RCC 7860 (cell line): ENCODE measurements at places on chromosomes 3 and 15.

- no peak for DNase-seq
Observed at GRCh38 chr3:106485217-106485616, 616.4 kb upstream of the CBLB start.

DNA sequence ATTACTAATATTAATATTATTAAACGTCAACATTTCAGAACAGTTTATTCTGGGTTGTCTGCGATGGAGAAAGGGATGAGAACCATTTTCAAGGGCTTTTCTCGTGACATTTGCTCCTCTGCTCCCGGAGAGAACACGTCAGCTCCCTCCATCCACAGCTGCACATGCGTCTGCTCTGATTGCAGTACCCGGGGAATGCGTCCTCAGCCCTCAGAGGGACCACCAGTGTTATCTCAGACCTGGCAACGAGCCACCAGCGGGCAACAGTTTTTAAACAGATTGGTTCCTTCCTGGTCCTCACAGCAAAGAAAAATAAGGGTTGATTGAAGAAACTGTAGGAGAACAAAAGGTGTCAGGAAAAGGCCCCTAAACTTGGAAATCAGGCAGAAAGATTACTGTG is 202.2 kb upstream of the ADAMTS9 start:
- no peak for DNase-seq

- no peak for DNase-seq
Observed at GRCh38 chr3:35644451-35644850, 5.1 kb downstream of the ARPP21 start.

DNA sequence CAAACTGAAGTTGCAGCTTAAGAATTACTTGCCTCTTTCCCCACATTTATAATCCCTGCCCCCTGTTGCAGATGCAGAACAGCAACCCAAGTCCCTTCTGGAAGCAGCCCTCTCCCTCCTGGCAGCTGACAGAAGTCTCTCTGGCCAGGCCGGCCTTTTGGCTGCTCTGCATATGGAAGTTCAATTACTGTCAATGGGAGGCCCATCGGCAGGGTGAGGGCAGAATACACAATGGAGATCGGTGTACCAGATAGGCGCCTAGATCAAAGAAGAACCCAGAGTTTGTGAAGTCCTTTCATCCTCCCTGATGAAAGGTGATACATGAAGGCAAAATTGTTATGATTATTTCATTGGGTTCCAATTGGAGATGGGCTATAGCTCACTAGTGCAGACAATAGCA is 327.9 kb upstream of the CTNNB1 start:
- no peak for DNase-seq

DNA sequence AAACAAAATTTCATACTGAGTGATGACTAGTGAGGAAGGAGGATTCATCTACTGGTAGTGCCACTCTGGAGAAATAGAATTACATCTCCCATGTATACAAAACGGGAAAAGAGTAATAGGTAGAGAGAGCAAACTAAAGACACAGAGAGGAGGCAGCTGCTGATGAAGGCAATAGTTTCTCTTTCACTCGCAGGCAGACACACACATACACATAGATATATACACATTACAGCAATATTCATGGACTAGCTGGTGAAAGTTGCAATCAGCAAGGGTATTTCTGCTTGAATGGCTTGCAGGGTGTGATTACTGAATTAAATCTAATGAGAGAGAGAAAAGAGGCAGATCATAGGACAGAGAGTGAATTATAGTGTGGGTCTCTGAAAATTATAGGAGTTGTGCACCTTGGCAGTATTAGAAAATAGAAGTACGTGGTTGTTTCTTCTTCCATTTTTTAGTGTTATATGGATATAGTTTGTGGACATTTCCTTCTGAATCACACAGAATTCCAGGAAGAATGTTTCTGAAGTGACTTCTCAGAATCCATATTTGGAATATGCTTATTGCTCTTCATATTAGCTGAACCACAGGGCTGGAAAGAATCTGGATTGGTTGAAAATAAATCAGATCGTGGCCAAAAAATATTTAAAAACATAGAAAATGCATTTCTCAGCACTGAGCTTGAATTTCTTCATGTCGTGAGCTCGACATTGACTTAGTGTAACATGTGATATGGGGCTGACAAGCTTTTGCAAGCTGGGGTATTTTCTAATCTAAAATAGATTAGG is 991.2 kb downstream of the TUSC7 start:
- DNase-seq, result no peak

DNA sequence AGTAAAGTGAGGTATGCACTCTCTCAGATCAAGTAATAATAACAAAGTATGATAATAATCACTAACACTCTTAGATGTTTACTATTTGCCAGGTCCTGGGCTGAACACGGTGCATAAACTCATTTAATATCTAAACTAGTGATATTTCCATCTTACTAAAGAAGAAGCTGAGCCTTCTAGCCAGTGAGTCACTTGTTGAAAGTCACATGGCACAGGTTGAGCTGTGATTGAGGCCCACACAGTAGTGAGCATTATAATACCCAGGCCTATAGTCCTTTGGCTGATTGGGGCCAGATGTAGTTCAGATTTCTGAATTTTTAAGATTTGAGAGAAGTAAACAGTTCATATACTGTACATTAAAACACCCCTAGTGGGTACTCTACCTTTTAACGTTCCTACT is 93.2 kb upstream of the CCDC80 start:
- no peak for DNase-seq

GRCh38 chr3:65445573-65446169 is 593.0 kb downstream of the MAGI1 start:
- DNase-seq, result no peak

DNA sequence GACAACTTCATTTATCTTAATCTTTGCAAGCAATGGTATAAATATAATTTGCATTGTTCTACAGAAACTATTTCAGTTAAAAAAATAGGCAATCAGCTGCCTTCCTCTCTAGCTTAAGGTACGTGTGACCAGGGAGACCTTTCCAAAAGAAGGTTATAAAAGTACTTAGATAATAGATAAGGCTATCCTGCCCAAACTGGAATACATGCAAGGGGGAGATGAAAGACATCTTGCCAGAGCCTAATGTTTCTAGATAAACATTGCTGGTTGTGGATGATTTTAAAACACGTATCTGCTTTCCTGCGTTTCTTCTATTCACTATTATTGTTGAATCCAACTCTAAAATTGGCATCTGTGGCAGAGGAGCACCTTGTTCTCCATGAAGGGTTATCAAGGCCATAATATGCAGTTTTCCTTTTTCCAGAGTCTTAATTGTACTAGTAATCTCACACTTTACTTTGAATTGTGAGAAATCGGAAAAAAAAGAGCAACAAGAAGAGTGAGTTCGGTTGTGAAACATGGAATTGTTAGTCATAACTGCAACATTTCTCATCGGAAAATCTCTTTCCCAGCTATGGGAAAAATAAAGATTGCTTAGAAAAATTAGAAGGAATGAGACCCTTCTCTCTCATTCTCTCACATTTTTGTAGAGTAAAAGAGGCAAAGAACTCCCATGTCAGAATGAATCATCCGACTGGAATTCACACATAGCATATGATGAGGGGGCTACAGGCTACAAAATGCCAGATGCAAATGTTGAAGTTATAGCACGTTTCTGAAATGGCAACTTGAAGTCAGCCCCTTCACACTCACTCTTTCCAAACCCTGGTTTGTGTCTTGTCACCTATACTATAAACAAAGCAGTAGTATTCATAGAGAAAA is 936.1 kb upstream of the NR2F2 start:
- DNase-seq, result no peak

GRCh38 chr3:60048447-60048848 is 998.6 kb upstream of the CFAP20DC start:
- no peak for DNase-seq

GRCh38 chr3:162141272-162141791 is 644.7 kb downstream of the OTOL1 start:
- peak; percentile 46 for DNase-seq

GRCh38 chr3:152841131-152841530 is 6.2 kb downstream of the P2RY1 start:
- no peak for DNase-seq

GRCh38 chr3:111803123-111803593 is 55.9 kb upstream of the PHLDB2 start:
- peak; percentile 94 for DNase-seq

- DNase-seq, result no peak
Observed at GRCh38 chr15:59444980-59445545, 7.1 kb downstream of the FAM81A start.

DNA sequence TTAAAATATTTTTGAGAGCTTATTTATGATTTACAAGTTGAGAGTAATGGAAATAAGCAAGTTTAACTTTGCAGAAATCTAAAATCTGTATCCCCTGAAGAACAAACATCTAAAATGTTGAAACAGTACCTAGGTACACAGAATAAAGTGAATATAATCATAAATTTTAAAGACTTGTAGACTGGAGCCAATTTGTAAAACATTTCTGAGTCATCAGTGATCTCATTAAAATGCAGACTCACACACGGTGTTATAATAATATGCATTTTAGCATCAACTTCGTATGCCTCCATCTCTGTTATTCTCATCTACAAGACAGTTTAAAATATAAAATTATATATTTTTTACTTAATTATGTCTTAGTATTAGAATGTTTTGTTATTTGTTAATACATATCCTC is 399.5 kb upstream of the GOLIM4 start:
- DNase-seq, result no peak

DNA sequence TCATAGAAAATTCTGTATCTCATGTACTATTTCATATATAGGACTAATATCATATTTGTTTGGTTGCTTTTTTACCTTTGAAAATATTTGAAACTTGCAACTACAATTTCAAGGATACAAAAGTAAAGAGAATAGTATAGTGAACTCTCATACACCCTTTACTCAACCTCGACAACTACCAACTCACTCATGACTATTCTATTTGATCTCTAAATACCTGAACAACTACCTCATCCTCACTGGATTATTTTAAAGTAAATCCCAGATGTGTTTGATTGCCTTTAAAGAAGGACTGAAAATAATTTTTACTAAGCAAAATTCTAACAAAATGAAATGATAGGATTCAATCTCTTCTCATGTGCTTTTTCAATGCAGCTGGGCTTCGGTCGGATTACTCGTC is 12.1 kb downstream of the TMPRSS7 start:
- no peak for DNase-seq

DNA sequence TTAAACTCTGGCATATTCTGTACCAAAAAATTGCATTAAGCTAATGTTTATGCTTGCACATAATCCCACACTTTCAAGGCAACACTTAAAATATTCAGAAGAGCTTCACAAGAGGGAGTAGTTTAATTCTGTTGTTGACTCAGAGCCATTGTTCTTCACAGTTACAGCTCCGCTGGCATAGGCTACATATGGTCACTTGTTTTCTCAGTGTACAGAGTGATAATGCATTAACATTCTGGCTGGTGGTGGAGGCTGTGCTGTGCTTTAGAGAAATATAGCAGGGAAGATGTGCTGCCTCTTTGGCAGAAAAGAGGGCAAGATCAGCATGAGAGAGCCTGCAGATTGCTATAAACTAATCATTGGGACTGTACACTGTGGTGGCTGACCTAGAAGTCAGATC is 13.3 kb downstream of the NLGN1 start:
- no peak for DNase-seq

GRCh38 chr3:73561494-73561893 is 63.2 kb downstream of the PDZRN3 start:
- DNase-seq, result no peak

- DNase-seq, result no peak
Observed at GRCh38 chr3:113054552-113054951, 63.8 kb downstream of the GTPBP8 start.

- DNase-seq, result no peak
Observed at GRCh38 chr3:133486658-133487057, 86.8 kb downstream of the BFSP2 start.

DNA sequence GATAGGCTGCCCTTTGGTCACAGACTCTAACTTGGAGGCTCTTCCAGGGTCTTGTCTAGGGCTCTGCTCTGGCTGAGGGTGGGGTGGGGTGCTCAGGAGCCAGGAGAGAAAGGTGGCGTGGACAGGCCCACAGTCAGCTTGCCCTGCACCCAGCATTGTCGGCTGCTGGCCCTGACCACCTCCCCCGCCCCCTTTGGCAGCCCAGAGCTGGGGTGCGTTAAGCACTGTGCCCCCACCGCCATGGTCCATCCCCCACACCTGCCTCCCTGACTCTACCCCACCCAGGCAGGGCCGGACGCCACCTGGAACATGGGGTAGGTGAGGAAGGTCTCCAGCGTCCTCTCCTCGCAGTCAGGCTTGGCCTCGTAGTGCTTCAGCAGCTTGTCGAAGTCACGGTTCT is 58.8 kb downstream of the RASGRF1 start:
- DNase-seq, result no peak

GRCh38 chr15:100786901-100787566 is 92.6 kb upstream of the ALDH1A3 start:
- no peak for DNase-seq

DNA sequence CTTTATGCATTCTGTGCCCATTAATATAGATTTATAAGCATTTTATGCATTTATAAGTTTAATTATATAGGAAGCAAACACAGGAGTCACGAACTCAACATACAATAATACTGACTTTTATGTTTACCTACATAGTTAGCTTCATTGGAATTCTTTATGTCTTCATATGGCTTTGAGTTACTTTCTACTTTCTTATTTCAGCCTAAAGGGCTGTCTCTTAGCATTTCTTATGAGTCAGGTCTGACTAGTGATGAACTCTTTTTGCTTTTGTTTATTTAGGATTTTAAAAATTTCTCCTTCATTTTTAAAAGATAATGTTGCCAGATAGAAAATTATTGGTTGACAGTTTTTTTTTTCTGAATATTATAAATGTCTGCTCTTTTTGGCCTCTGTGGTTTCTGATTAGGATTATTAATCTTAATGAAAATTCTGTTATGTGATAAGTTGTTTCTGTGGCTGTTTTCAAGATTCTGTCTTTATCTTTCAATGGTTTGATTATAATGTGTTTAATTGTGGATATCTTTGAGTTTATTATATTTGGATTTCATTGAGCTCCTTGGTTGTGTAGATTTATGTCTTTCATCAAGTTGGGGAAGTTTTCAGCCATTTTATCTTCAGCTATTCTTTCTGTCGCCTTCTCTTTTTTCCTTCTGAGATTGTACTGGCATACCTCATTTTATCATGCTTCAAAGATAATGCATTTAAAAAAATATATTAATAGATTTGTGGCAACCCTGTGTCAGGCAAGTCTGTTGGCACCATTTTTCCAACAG is 54.3 kb downstream of the ATP2C1 start:
- no peak for DNase-seq

- DNase-seq, result peak; percentile 74
Observed at GRCh38 chr15:60353245-60353920, 44.4 kb downstream of the ANXA2 start.

GRCh38 chr3:101858464-101859030 is 9.2 kb downstream of the NFKBIZ start:
- DNase-seq, result peak; percentile 34

- DNase-seq, result no peak
Observed at GRCh38 chr3:72177075-72178050, 392.4 kb upstream of the PROK2 start.

DNA sequence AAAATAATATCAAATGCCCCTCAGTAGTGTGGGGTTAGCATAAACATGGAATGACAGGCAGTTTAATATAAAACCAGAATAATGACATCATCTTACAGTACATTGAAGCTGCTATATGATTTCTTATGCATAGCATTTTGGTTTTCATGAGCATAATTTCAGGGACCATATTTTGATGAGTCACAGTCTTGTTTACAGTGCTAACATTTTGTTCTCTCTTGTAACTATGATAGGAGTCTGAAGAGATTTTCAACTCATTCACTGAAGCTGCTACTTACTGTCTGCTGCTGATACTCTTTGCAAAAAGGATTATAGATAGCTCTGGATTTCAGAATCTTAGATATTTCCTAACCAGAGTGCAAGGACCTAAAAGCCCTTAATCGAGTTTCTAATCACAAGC is 92.6 kb upstream of the CCDC54 start:
- no peak for DNase-seq
